Hair follicle dermal papilla cell (primary cell): ENCODE measurements at places on chromosomes 6 and 20. TPM values are rescaled to one million over a fixed set of nuclear protein-coding genes. Genes with fewer than 3 reads are reported as not detected.

The OPRL1 gene
- 2.4 and 3.2 TPM in 2 replicates for total RNA-seq

The RAD21L1 gene
- total RNA-seq = 0.32 TPM in 1 of 2 replicates, not detected in the other

The FOXF2 gene
- total RNA-seq = 0.24 and 0.81 TPM in 2 replicates

The ZKSCAN3 gene
- 2.6 and 3.1 TPM in 2 replicates for total RNA-seq

The RFX6 gene
- total RNA-seq = not detected in 2 replicates

The ZNF831 gene
- not detected in 2 replicates for total RNA-seq

The MUC21 gene
- total RNA-seq = not detected in 2 replicates

The PCNA gene
- total RNA-seq = 33.6 and 44.2 TPM in 2 replicates

The C6orf15 gene
- total RNA-seq = not detected in 2 replicates

The ARMH2 gene
- not detected in 2 replicates for total RNA-seq

The MEP1A gene
- not detected in 2 replicates for total RNA-seq

The PARD6B gene
- total RNA-seq = 0.12 and 0.16 TPM in 2 replicates

The TPX2 gene
- 11.2 and 12.3 TPM in 2 replicates for total RNA-seq

The DLL1 gene
- 0.32 and 2.3 TPM in 2 replicates for total RNA-seq

The CCM2L gene
- not detected in 2 replicates for total RNA-seq

The BPIFB2 gene
- not detected in 2 replicates for total RNA-seq

The CSTF1 gene
- total RNA-seq = 43.1 and 44.0 TPM in 2 replicates

The TNFRSF6B gene
- total RNA-seq = 2.2 and 8.0 TPM in 2 replicates

The SYNJ2 gene
- 54.3 and 70.1 TPM in 2 replicates for total RNA-seq

The OR2H1 gene
- not detected in 2 replicates for total RNA-seq
